ENCODE measurements at places on chromosomes 3 and 15.
A peak's percentile ranks its signal among the peaks of the same experiment; 100 is the strongest.

DNA sequence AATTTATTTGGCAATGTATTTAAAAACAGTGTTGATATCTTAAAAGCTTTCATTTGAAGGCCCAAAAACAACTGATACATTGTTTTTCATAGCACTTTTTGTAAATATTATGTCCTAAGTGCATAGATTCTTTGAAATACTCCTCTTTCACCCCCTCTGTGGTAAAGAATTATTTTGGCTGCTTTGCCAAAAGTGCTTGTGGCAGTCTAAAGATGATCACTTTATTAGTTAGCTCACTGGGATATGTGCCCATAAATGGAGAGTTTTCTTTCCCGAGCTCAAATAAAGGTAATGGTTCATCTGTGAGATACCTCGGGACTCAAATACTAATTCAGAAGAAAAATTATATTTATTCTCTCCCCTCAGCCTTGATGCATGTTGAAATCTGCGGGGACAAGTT, 16.7 kb downstream of the AKAP13 start:
- no peak for DNase-seq

DNA sequence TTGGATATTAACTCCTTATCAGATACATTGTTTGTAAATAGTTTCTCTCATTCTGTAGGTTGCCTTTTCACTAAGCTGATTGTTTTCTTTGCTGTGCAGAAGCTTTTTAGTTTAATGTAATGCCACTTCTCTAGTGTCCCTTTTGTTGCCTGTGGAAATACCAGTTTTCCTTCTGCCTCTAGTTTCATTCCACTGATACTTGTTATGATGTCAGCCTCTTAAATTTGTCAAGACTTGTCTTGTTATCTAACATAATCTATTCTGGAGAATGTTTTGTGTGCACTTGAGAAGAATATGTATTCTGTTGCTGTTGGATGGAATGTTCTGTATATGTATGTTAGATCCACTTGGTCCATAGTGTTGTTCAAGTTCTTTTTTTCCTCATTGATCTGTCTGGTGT, 18.0 kb upstream of the CEP152 start:
- DNase-seq = no peak

GRCh38 chr15:67244971-67245478, 9.4 kb downstream of the AAGAB start:
- DNase-seq = peak; percentile 63

DNA sequence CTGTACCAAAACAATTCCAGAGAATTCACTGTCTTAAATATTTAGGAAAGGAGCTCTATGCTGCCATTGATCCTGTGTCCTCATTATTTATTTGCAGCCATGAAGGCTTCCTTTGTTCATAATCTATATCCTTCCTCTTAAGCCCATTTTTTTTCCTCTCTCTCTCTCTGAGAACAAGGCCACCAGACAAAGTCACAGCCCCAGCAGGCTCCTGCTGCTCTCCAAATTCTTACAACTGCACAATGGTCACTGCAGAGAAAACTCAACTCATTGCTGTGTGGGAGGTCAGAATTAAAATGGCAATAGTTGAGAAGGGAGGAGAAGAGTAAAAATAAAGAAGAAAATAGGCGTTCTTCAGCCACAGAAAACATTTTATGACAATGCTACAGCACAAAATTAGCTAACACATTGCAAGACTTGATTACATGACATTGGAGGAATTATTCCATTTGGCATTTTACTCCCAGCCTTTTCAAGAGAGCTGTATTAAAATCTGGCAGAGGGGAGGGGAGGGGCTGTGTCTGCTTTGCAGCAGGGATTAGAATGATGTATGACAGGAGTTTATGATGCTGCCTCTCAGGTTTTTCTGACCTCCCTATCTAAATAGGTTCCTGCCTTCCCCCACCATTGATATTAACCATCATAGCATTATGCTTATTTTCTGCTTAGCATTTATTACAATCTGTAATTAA, 399.7 kb upstream of the THBS1 start:
- peak; percentile 51 for DNase-seq

- DNase-seq = peak; percentile 20
These were observed 25.2 kb downstream of the GOLGA6D start for GRCh38 chr15:75307778-75308390.

GRCh38 chr3:9244495-9245183, 4.8 kb downstream of the SRGAP3 start:
- DNase-seq = no peak

DNA sequence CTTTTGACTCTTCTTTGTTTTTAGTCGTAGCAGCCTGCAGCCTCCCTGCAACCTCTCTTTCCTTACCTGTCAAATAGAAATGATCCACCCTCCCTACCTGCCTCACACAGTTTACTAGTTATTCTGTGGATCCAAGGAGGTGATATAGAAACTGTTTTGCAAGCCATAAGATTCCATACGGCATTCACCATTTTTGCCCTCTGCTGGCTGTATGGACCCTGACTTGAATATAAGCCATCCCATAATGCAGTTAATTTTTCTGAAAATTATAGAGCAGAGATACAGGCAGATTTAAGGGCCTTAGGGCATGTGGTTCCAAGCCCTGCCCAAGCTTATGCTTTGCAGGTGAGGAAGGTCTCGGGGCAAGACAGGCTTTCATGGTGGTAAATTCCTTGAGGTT, 63.8 kb downstream of the CPN2 start:
- DNase-seq = no peak

DNA sequence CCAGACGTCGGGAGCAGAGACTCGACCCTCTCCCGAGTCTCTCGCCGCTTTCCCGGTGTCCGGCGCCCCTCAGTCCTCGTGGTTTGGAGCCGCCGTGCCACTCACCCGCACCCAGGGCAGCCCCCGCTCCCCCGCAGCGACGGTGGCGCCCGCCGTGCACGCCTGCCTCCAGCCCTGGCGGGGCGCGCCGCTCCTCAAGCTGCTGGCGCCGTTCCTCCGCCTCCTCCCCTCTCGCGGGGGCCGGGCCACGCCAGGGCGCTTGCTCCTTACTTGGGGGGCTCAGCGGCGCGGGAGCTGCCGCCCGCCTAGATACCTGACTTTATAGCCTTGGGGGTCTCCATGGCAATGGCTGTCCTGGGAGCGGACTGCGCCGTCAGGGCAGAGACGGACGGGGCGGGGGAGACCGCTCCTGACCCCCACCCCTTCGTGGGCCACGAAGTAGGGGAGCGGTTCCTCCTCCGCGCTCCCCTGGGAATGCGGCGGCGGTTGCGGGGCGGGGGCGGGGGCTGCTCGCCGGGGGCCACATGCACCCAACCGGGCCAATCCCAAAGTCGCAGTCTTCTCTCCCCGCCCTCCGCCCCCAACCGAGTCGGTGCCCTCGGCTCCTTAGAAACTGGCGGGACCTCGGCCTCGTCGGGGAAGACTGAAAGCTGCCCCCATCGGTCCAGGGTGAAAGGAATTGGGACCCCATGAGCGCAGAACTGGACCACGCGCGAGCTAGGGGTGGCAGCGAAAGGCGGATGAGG, at the start of gene ANKRD63:
TSS of gene ANKRD63 (minus strand) at position 196 of the 746 bp plus-strand sequence. CDS start 478 bp downstream, outside the sequence.
- DNase-seq = no peak

DNA sequence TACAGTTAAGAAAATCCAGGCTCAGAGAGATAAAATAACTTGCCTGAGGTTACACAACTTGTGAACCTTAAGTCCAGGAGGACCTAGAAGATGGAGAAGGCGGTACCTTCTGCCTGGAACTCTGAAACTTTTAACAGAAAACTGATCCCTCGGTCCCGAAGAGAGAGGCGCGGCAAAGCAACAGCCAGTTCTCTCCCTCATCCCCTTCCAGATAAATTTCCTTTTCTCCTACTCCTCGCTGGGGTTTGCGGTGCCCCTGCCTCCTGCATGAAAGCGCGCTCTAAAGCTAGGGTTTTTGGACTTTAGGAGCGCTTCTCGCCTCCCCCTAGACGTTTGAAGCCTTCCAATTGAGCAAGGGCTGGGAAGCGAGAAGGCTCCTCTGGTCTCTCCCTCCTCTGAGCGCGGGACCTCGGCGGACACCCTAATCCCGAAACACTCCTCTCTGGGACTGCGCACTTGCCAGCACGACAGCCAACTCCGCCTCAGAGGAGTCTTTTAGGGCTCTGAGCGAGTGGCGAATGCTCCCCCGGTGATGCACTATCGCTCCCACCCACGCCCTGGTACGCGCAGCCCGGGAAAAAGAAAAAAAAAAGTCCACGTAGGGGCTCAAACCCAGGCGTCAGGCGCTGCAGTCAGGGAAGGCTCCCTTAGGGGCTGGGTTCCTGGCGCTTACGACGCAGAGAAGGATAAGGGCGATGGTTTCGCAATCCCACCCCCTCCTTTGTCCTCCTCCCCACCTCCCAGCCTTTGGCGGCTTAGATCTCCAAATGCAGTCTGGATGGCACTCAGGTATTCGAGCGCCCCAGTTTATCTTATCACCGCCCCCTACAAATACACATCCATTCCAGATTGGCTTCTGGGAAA, 7.9 kb upstream of the EOMES start:
- no peak for DNase-seq

GRCh38 chr3:68306571-68306970, 625.8 kb downstream of the TAFA4 start:
- peak; percentile 3 for DNase-seq
